ENCODE measurements at places on chromosomes 7 and 10.
A peak's percentile ranks its signal among the peaks of the same experiment; 100 is the strongest.

- DNase-seq = no peak
Measured at GRCh38 chr10:112510384-112510783, 63.4 kb downstream of the VTI1A start.

DNA sequence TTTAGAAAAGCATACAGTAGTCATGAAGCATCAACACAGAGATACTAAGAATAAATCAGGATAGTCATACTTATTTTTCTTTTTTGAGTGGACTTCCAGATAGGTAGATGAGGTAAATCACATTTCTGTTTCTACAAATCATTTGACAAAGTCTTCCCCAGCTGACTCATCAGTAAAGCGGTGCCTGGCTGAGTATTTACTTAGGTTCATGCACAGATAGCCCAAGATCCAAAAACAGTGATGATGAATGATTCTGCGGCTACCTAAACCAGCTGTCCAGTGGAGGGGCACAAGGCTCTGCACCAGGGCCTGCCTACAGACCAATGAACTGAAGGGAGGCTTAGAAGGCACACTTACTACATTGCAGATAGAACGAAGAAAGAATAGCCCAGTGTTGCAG is 113.1 kb downstream of the PARP12 start:
- no peak for DNase-seq

- peak; percentile 83 for DNase-seq
Measured at GRCh38 chr7:47576031-47576865, 5.7 kb downstream of the TNS3 start.

- no peak for DNase-seq
Measured at GRCh38 chr10:89759531-89759930, 58.1 kb downstream of the KIF20B start.

DNA sequence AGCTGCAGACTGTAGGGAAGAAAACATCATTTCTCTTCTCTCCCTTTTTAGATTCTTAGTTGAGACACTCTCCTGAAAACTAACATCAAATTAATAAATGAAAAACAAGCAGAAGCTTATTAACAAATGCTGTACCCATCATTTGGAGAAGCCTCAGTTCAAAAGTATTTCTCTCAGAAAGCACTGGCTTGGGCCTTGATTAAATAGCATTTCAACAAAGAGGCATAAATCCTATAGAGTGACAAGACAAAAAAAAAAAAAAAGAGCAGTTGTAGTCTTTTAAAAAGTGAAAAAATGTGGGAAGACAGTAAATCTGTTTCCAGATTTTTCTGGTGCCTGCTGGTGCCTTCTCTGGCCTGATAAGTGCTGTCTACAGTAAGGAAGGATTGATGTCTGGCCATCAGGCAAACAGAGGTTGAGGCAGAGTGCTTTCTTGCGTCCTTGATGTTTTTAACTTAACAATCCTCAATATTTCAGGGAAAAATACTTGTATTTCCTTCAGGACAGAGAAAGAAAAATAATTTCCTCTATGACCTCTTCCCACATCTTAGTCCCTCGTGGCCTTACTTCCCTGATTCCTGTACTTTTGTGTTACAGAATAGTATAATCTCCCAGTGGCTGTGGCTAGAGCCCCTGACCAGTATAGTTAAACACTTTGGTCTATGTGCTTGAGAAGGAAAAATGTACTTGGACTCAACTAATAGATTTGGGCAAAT is 300.5 kb downstream of the HGF start:
- DNase-seq = no peak

DNA sequence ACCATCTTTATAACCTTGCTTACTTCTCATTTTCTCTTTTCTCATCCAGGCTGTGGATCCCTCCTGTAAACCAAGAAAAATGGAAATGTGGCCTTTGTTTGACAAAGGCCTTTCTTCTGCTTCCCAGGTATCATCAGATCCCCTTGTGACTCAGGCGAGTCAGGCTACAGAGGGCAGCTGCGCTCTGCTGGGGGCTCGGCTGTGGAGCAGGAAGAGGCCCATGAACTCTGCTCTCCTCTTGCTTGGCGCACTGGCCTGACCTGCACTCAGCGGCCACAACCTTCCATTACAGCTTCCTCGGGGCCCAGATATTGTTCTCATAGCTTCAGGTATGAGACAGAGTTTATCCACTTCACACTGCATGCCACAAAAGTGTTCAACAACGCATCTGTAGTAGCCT is 457.6 kb upstream of the COBL start:
- DNase-seq = no peak
